ENCODE measurements at places on chromosomes 12 and 14.

- no peak for DNase-seq
Measured at GRCh38 chr12:119378903-119379302, 44.4 kb downstream of the CCDC60 start.

DNA sequence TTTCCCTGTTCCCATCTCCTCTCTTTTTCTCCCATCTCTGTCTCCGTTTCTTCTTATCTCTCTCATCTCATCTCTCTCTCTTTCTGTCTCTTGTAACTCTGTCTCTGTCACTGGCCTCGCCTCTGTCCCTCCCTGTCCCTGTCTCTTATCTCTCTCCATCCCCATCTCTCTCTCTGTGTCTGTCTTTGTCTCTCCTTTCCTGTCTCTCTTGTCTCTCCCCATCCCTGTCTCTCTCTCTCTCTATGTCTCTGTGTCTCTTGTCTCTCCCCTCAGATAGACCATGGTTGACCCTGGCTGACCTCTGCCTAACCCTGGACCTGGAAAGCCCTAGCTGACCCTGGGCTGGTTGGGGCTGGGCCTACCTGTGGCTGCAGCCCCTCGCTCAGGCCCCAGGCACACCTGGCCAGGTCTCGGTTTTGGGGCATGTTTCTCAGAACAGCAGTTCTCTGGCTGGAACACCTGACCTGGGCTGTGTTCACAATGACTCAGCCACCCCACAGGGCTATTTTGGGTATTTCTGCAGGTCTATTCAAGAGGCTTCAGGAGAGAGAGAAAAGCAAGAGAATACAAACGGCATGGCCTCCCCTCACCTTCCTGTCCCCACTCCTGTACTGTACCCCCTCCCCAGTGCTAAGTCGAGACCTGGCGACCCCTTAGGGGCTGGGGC lies 174.4 kb downstream of the TMEM121 start:
- DNase-seq = no peak

DNA sequence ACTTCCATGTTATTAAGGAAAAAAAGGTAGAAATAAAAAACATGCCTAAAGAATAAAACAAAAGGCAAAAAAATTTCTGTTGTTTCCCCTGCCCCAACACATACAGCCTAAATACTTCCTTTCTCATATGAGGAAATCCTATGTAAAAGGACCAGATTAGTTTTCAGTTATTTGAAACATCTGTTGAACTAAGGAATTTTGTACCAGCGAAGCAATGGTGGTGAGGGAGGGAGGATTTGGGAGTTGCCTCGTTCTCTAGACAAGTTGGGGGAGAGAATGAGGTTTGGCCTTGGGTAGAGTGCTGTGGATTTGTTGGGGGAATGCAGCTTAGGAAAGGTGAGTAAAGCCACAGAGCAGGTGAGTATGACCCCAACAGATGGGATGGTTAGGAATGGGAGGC lies 141.5 kb upstream of the RFLNA start:
- no peak for DNase-seq

DNA sequence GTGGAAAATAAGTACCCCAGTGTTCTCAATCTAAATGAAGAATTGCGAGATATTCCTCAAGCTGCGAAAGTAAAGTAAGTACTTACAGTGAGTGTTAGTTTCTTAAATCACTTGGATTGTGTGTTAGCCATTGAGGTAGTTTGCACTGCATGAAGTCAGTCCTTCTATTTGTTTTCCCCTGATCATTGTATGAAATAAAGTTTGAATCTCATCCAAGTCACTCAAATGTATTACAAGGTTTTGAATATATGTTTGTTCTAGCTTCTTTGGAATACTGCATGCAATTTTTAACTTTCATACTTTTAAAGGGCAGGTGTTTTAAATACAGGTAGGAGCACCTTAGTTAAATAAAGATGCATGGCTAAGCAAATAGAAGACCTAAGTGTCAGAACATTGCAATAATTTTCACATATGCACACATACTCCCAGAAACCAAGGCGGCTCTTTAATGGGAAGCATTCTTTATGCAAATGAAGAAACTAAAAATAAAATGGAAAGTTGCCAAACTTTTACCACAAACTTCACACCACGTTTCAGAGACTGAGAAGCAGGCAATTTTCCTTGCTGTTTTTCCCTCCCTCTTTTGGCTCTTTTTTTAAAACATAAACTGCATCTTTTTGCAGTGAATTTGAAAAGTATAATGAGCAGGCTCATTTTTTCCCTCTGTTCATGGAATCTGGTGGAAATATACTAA lies 105.6 kb downstream of the GPR135 start:
- DNase-seq = no peak

DNA sequence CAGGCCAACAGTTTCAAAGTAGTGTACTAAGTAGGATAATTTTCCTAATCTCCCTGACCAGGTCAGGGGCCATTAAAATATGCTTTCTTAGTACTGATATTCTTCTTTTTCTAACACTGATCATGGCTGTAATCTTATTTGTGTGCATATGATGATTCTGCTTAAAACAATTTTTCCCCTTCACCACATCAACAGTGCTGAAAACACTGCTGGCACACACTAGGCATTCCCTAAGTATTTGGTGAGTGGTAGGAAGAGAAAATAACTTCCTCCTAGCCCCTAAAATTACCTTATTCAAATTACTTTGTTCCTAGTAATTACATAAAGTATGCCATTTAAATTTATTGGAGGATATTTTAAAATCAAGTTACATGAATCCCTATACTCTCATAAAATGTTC lies 49.9 kb upstream of the BBS10 start:
- DNase-seq = no peak
